Fibroblast of lung (primary cell): ENCODE measurements at places on chromosomes 16 and 17. TPM values are rescaled to one million over a fixed set of nuclear protein-coding genes. Genes with fewer than 3 reads are reported as not detected.

Gene SDR42E1
- total RNA-seq: 0.77 and 1.8 TPM in 2 replicates

Gene USP22
- 178 and 235 TPM in 2 replicates for total RNA-seq

Gene CLEC3A
- not detected in 2 replicates for total RNA-seq

Gene PIMREG
- 1.5 and 10.6 TPM in 2 replicates for total RNA-seq

Gene RDM1
- total RNA-seq: under 0.01 and 0.83 TPM in 2 replicates
